PC-3 (cell line): ENCODE measurements at places on chromosomes 2 and 18. TPM values are rescaled to one million over a fixed set of nuclear protein-coding genes. Genes with fewer than 3 reads are reported as not detected.

GRCh38 chr2:118803012-118803411 lies 44.4 kb downstream of the EN1 start:
- no peak for DNase-seq

- DNase-seq = no peak
Measured at GRCh38 chr2:144201126-144201525, 318.8 kb downstream of the ZEB2 start.

DNA sequence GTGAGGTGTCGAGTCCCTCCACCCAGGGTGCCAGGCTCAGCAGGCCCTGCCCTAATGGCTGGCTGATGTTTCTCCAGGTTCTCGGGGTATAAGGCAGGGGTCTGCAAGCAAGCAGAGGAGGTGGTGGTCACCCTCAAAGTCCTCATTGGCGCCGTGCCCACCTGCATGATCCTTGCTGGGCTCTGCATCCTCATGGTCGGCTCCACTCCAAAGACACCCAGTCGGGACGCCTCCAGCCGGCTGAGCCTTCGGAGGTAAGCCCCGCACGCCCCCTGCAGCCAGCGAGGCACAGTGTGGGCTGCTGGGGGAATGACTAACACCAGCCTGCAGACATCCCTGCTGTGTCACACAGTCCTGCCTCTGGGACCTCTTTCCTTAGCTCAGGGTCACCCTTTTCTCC lies 14.1 kb downstream of the MFSD2B start:
- no peak for DNase-seq

- DNase-seq = no peak
Measured at GRCh38 chr2:8575834-8576423, 105.9 kb upstream of the ID2 start.

- DNase-seq = no peak
Measured at GRCh38 chr2:174569678-174570077, 27.9 kb downstream of the WIPF1 start.

DNA sequence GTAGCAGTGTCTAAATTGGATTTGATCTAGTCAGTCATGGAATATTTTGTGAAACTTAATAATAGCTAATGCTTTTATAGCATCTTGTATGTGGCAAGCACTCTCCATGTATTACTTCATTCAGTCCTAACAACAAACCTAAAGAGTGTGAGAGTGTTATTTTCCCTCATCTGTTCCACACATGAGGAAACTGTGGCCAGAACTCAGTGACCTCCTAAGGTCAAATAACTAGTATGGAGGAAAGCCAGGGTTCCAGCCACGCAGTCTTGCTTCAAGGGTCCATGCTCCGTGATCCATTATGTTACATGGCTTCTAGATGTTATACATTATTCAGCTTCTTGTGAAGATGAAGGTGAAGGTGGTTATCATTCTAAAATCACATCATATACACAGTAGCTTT lies 45.5 kb downstream of the TWSG1 start:
- no peak for DNase-seq

SKOR2 gene
- total RNA-seq = not detected in 2 replicates
